Subcutaneous preadipocyte (primary cell): ENCODE measurements at places on chromosomes 4 and X. TPM values are rescaled to one million over a fixed set of nuclear protein-coding genes. Genes with fewer than 3 reads are reported as not detected.

Gene SMIM10
- total RNA-seq = 7.2 and 9.2 TPM in 2 replicates

Gene EXOC1L
- total RNA-seq = not detected in 2 replicates

Gene APLN
- 0.73 and 0.78 TPM in 2 replicates for total RNA-seq

Gene CXorf65
- total RNA-seq = not detected in 2 replicates

Gene HELT
- not detected in 2 replicates for total RNA-seq

Gene BTK
- not detected in 2 replicates for total RNA-seq

Gene PIGA
- total RNA-seq = 6.2 and 11.1 TPM in 2 replicates

Gene TMSB15A
- 1.1 and 1.4 TPM in 2 replicates for total RNA-seq

Gene SLC34A2
- total RNA-seq = not detected in 2 replicates

Gene NEXMIF
- total RNA-seq = not detected in 2 replicates

Gene NAA11
- not detected in 2 replicates for total RNA-seq

Gene EDNRA
- total RNA-seq = 6.6 and 6.8 TPM in 2 replicates

Gene DSPP
- total RNA-seq = not detected in 2 replicates

Gene GRIA3
- total RNA-seq = 1.4 and 2.6 TPM in 2 replicates

Gene SPANXB1
- total RNA-seq = not detected in 2 replicates

Gene NWD2
- not detected in 2 replicates for total RNA-seq

Gene MAGEA8
- not detected in 2 replicates for total RNA-seq

Gene ANXA10
- 0.20 TPM in 1 of 2 replicates, not detected in the other for total RNA-seq

Gene PNMA6F
- not detected in 2 replicates for total RNA-seq

Gene SHROOM2
- under 0.01 TPM in 1 of 2 replicates, not detected in the other for total RNA-seq

Gene FAAH2
- total RNA-seq = not detected in 2 replicates

Gene CT83
- total RNA-seq = not detected in 2 replicates

Gene SULT1E1
- 0.37 and 0.39 TPM in 2 replicates for total RNA-seq

Gene HSPA4L
- 4.8 and 6.1 TPM in 2 replicates for total RNA-seq

Gene SAT1
- 32.6 and 47.4 TPM in 2 replicates for total RNA-seq

Gene PPP2R2C
- under 0.01 and 0.20 TPM in 2 replicates for total RNA-seq

Gene NKRF
- 5.5 and 8.8 TPM in 2 replicates for total RNA-seq

Gene SHOX
- total RNA-seq = not detected in 2 replicates

Gene SLC38A5
- total RNA-seq = 111 and 131 TPM in 2 replicates

Gene DUX4
- not detected in 2 replicates for total RNA-seq

Gene RAB9B
- total RNA-seq = 0.20 and 0.37 TPM in 2 replicates

Gene DMRTC1
- total RNA-seq = not detected in 2 replicates
